ENCODE measurements at places on chromosomes 11 and 22. TPM values are rescaled to one million over a fixed set of nuclear protein-coding genes. Genes with fewer than 3 reads are reported as not detected.

Gene GDPD4
- not detected for total RNA-seq

Gene SLC35F2
- total RNA-seq: 11.5 TPM

Gene NLRP6
- not detected for total RNA-seq

Gene HTR3A
- total RNA-seq: 0.23 TPM

Gene C11orf97
- total RNA-seq: 2.5 TPM

Gene PLEKHA7
- 15.2 TPM for total RNA-seq

Gene OR8D4
- 0.23 TPM for total RNA-seq

Gene CCS
- total RNA-seq: 20.8 TPM

Gene P2RX6
- total RNA-seq: 1.2 TPM

Gene CASP5
- not detected for total RNA-seq

Data from diencephalon (tissue), 1 donor.